ENCODE measurements at places on chromosomes 2 and 18.

GRCh38 chr18:76974386-76974785 is 152.0 kb downstream of the ZNF236 start:
- no peak for DNase-seq

- peak; percentile 25 for DNase-seq
Observed at GRCh38 chr2:209368914-209369313, 54.9 kb upstream of the MAP2 start.

DNA sequence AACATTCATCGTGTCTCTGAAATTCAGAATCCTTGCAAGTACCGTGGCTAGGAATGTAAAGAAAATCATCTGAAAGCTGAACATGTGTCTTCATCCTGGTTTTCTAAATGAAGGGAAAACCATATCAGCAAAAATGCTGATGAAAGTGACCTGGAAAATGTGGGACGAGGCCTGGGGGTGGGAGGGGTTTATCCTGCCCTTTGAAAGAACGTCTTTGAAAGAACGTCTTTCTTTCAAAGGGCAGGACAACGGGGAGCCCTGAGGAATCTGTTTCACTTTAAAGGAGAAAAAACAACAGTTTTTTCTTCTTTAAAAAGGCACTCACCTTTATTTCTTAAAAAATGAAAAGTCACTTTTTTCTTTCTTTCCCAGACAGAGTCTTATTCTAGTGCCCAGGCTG is 185.2 kb downstream of the ALPK2 start:
- no peak for DNase-seq

DNA sequence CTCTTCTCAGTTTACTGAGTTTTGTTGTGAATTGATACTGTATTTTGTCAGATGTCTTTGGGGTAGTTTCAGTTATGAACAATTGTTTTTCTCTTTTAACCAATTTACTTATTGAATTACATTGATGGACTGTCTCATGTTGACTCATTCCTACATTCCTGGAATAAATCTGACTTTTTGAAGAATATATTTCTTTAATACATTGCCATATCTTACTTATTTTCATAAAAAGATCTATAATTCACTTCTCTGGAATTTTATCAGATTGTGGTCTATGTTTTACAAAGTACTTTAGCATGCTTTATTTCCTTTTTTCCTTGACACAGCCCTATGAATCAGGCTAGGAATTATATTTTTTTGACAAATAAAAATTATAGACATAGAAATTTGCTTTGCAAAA is 268.3 kb downstream of the PLCL1 start:
- DNase-seq = no peak

- DNase-seq = peak; percentile 59
Observed at GRCh38 chr2:212154477-212154878, 384.1 kb downstream of the ERBB4 start.

- no peak for DNase-seq
Observed at GRCh38 chr2:128359841-128360240, 41.2 kb upstream of the HS6ST1 start.

DNA sequence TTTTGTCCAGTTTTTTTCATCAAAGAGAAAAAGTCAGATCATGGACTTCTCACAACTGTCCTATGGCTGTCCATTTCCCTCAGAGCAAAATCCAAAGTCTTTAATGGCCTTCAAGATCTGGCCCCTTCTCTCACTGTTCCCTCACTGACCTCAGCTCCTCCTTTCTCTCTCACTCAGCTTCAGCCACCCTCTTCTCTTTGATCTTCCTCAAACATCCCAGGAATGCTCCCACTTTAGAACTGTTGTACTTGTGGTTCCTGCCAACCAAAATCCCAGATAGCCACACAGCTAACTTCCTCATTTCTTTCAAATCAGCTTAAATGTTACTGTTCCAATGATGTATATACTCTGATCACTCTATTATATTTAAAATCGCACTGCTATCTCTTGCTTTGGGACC is 82.9 kb downstream of the NUP35 start:
- no peak for DNase-seq

DNA sequence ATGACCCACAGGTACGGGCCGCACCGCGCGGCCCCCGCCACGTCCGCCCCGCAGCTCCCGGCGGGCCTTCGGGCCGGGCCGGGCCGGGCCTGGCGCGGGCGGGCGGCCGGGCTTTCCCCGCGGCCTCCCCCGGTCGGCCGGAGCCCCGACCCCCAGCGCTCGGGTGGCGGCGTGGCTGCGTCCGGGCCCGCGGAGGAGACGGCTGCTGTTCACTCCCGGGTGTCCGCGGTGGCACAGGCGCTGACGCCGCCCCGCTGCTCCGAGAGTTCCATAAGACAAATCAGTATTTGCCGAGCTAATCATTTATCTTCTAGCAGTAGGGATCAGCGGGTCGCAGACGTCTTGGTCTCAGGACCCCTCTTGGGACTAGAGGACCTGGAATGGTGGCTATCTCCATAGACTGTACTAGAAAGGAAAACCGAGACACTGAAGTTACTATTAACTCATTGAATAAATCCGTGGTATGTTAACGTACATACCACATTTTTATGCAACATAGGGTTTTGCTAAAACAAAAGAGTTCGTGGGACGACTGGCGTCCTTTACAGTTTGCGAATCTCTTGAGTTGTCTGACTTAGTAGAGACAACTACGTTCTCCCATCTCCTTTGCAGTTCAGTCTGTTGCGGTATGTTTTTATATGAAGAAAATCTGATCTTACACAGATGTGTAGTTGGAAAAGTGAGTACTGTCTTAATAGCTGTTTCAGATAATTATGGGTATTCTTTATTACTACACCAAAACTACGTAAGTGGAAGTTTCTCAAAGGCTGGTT is 500 bp downstream of the LIMS1 start:
- no peak for DNase-seq

DNA sequence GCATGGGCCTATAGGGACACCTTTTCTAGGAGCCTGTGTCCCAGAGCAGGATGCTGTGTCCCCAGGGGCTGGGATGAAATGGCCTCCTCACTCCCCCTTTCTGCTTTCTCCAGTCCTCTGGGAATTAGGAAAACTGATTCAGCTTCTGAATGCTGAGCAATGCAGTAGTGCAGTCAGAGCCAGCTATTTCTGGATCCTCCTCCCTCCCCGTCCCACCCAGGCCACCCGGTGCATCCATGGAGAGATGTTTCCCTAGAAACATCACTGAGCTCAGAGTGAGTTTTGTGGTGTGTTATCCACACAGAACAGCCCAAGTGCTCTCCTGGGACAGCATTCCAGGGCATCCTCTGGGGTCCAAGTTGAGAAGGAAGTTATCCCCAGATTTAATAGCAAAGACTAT is 125.5 kb downstream of the LOXHD1 start:
- no peak for DNase-seq

GRCh38 chr18:30556112-30556511 is 486.4 kb downstream of the DSC3 start:
- DNase-seq = no peak

DNA sequence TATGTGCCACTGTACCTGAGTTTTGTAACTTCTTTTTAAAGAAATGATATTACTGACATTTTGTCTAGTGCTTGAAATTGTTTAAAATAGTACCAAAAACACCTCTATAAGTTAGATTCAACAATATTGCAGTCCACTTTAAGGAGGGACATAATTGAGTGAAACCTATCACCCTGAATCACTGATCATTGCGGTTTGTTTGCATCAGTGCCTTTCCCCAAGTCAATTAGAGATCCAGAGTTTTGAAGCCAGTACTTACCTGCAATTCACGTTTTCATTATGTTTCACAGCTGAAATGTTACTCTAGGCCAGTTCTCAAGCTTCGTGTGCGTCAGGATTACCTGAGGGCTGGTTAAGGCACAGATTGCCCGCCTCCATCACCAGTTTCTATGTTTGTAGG is 26.6 kb upstream of the DLX1 start:
- no peak for DNase-seq

DNA sequence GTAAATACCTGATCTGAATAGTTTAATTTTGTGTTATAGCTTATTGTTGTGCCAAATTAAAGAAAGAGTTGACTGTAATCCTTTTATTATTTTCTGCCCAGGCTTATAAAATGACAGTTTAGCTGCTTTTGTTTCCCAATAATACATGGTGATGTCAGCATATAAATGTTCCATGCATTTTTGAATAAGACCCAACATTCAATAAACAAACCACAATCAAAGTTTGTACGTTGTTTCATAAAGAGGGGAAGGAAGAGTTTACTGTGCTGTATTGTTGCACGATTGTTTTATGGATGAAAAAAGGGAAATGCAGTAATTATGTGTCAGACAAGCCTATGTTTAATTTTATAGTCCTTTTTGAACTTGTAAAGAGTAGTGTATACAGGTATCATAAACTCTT is 177.2 kb upstream of the SCN7A start:
- no peak for DNase-seq

DNA sequence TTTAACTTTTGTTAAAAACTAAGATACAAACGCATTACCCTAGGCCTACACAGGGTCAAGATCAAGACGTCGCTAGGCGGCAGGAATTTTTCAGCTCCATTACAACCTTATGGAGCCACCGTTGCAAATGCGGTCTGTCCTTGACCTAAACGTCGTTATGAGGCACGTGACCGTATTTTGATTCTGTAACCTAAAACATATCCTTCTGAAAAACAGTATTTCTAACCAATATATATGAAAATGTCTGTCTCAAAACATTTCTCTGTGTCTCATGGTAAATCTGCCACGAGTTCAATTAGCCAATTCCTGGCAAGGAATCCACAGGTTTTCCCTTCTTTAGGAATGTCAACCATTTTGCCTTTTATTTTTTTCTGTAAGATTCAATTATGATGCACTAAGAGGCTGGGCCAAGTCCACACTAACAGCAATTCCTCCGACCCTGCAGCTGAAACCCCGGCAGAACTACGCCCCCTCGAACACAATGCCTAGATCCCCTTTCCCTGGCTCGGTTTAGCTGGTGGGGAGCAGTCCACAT is 1.7 kb downstream of the RTN4 start:
- peak; percentile 44 for DNase-seq

DNA sequence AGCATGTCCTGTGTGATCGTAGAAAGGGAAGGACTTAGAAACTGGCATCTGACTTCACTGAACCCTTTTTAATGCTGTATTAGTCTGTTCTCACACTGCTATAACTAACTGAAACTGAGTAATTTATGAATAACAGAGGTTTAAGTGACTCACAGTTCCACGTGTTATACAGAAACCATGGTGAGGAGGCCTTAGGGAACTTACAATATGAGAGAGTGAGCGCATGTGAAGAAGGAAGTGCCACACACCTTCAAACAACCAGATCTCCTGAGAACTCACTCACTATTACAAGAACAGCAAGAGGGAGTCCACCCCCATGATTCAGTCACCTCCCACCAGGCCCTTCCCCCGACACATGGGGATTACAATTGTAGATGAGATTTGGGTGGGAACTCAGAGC is 811.3 kb downstream of the CPS1 start:
- DNase-seq = no peak

- DNase-seq = no peak
Observed at GRCh38 chr18:5463390-5463789, 80.4 kb downstream of the EPB41L3 start.

GRCh38 chr2:44615950-44616518 is 254.3 kb downstream of the CAMKMT start:
- no peak for DNase-seq

DNA sequence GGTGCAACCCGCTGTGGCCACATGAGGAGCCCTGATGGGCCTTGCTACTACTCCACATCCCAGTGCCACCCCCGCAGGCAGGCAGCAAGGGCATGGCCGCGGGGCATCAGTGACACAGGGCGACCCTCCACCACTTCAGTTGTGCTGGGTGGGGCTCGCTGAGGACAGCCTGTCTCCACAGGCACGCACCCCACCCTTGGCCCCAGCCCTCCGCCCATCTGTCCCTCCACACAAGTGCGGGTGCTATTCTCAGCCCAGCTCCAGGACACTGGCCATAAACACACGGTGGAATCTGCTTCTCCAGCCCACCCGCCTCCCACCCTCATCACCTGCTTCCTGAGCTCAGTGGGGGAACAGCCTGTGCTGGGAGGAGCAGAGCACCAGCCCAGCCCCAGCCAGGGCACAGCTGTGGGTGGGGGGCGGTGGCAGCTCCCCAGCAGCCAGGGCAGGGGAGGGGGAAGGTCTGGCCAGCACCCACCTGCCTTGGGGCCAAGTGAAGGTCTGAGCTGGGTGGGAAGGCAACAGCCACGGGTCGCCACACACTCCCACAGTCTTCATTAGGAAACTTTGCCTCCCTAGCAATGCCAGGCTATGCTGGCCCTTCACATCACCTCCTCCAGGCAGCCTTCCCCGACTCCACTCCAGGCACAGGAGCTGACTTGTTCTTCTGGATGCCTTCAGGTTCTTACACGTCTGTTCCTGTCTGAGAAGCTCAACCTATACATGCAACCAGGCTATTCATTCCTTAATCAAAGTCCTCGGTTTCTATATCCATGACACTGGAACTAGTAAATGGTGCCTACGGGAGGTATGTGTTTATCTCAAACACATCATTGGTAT is 16.5 kb downstream of the BIN1 start:
- DNase-seq = no peak

- DNase-seq = no peak
Observed at GRCh38 chr2:29777161-29777560, 144.2 kb downstream of the ALK start.

DNA sequence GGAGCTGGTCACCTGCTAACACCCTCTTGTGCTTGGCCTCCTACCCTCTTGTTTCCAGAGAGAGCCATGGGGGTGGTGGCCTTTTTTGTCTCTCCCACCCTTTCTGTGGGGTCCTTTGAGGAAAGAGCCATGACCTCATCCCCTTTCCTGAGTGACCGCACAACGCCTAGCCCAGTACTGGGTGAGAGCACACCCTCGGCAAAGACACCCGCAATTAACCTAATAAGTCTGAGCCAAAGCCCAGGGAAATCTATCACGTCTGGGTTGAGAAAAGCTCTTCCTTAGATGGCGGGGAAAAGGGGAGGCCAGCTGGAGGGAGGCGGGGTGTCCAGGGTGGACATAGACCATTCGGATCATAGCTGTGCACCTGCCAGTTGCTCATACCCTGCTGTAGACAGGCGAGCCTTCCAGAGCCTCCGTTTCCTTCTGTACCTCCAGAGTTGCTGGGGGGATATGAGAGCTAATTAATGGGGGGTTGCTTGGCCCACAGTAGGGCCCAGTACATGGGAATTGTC is 93.7 kb upstream of the MCFD2 start:
- no peak for DNase-seq

DNA sequence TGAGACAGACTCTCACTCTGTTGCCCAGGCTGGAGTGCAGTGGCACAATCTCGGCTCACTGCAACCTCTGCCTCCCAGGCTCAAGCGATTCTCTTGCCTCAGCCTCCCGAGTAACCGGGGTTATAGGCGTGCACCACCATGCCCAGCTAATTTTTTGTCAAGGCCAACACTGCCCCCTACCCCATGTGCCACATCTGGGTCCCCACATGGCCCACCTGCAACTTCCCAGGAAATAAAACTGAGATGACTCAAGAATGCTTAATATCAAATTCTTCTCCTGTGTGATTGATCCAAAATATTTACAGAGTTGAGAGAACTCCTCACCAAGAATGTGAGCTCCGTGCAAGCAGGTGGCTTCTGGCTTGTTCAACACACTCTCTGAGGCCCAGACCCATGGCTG is 9.1 kb downstream of the AP1S3 start:
- no peak for DNase-seq

GRCh38 chr2:188919824-188920223 is 54.3 kb upstream of the COL3A1 start:
- no peak for DNase-seq
